Breast epithelium (tissue), 4 donors: ENCODE measurements at places on chromosomes 1 and 21. TPM values are rescaled to one million over a fixed set of nuclear protein-coding genes. Genes with fewer than 3 reads are reported as not detected.

The ADAM30 gene
- not detected for total RNA-seq

The GPR153 gene
- 6.6 TPM for total RNA-seq

The FCRL1 gene
- total RNA-seq, result 0.32 TPM

The CADM3 gene
- 15.2 TPM for total RNA-seq

The BRINP3 gene
- 0.29 TPM for total RNA-seq
